ENCODE measurements at places on chromosomes 12 and 14.

GRCh38 chr14:20781803-20782202, 735 bp downstream of the RNASE6 start:
- no peak for DNase-seq

DNA sequence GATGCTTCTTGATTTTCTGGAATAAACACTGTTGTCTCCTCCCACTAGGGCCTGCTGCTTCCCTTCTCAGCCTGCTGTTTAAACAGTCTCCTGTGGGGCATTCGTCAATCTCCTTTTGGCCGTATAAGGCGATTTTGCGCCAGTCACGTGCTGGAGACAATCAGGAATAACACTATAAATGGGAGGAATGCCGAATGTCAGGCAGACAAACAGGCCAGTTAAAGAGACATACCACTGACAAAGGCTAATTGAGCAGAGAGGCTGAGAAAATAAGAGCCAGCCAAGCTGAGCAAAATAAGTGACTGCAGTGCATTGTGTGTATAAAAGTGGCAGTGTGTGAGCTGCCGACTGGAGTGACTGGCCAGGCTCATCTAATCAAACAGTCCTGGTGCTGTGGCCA, 23.3 kb downstream of the DMAC2L start:
- DNase-seq = peak; percentile 85

DNA sequence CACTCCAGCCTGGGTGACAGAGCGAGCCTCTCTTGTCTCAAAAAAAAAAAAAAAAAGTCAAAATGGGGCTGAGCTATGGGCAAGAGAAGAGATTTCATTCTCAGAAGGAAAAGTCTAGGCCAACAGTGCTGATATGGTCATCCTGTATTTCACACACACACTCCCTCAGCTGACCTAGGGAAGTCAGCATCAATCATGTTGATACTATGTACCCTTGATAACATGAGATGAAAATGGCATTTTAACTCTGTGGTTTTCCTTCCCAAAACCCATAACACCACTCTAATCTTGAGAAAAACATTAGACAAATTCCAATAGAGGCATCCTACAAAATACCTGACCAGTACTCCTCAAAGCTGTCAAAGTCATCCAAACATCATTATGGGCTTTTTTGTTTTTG, 2.3 kb upstream of the NEMP1 start:
- no peak for DNase-seq

DNA sequence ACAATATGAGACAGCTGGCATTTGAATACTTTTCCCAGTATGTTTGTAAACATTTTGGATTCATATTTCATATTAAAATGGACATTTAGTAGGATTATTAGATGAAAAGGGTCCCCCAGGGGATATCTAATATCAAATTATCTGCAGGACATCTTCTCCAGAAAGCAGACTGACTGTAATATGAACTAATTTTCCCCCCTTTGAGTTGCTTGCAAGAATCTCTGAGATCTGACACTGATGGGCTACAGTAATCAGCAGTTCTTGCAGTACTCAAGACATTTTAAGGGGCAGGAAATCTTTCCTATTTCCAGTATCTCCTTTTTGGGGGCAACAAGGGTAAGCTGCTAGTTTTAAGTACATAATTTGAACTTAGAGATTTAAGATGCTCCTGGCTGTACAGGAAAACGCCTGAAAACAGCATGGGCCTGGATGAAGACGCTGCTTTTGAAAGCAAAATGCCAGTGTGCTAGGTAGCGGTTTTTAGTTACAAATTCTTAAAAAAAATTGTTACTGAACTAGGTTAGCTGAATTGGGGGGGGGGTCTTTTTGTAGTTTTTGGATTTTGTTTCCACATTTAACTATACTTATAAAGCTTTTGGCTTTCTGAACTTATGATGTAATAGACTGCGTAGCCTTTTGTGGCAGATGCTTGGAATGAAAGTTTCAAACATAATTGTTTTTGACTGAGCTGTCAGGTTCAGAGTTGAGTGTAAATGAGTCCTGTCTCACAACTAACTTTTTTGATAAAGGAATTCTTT, 2.2 kb downstream of the FRMD6 start:
- DNase-seq = no peak

DNA sequence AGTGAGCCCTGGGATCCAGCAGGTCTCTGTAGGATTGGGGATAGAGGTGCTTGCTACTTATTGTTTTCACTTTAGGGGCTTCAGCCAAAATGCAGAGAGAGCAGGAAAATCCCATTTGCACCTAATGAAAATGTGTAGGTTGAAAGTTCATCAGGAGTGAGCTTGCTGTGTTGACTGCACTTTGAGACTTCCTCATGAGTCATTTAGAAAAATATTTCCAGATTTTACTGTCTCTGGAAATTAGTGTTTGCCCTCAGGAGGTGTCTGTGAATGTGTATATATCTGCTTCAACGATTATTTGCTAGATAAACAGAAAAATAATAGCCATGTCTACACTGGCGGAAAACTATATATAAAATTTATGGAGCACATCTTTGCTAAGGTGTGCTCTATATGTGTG, 159.3 kb downstream of the CAND1 start:
- DNase-seq = no peak

DNA sequence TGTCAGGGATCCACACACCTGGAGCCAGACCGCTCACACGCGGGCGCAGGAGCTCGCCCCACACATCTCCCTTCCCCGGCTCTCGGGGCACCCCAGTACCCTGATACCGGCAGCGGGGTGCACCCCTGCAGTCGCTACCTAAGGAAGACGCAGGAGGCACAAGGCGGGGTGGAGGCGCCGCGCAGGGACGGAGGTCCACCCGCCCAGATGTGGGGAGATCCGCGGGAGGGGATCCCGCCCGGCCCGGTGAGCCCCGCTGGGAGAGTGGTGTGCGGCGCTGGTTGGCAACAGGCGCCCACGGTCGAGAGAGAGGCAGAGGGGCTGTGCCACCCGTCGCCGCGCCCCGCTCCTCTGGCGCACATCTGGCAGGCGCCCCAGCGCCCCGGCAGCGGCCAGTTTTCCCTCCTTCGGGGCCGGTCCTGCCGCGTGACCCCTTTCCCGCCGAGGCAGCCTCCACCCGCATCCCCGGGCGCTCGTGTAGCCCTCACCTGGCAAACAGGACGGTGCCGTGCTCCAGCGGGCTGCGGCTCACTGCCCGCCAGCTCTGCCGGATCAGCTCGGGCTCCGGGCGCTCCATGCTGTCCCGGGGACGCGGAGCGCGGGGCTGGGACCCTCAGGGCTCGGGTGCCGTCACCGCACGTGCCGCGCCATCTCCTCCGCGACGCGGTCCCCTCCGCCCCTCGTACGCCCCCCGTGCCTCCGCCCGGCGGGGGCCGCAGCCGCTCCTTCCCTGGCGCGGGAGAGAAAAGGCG, 469 bp downstream of the NGB start:
- DNase-seq = no peak

DNA sequence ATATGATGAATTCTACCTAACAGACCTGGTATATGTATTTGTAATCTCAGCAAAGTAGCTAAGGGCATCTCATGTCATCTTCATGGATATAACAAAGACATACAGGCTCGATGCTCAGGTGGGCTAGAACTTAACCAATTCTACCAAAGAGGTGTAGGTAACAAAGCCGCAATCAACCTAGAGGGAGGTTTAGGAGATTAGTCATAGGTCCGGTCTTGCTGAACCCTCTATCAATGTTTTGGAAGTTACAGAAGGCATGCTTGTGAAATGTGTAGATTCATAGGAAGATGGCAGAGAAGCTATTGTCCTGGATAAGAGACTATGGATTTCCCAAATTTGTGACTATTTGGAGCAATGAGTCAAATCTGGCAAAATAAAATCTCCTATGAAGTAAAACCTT, 42.6 kb upstream of the SYCP3 start:
- no peak for DNase-seq

- no peak for DNase-seq
Observed at GRCh38 chr14:59362513-59362912, 102.7 kb downstream of the GPR135 start.

DNA sequence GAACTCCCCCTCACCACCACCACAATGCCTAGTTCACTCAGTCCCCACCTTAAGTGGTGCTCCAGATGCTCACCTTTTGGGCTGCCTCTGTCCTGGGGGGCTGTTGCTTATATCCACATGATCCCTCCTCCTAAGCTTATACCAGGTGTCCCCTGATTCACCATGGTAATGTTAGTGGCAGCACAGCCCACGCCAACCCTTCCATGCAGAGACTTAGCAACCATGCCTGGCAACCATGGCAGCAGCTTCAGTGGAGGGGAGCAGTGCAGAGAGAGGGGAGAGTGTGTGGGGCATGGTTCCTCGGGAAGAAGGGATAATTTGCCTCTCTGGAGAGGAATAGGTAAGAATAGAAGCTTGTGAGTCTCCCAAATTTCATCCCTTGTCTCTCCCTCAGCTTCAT, 1.2 kb upstream of the DDN start:
- DNase-seq = no peak

DNA sequence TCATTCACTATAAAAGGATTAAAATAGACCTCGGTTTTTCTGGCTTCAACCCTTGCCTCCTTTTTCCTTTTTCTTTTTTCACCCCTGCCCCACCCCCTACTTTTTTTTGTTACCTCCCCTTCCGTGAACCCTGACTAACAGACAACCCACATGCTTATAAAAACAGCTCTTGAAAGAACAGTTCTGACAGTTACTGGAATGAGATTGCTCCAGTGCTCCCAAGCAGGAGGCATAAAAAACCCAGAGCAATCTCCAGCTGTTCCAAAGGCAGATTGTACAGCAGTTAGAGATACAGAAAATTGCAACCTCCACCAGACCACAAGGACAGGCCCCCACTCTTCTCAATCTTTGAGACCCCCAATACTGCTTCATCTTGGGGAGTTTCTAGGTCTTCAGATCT, 29.9 kb upstream of the TMEM260 start:
- no peak for DNase-seq

DNA sequence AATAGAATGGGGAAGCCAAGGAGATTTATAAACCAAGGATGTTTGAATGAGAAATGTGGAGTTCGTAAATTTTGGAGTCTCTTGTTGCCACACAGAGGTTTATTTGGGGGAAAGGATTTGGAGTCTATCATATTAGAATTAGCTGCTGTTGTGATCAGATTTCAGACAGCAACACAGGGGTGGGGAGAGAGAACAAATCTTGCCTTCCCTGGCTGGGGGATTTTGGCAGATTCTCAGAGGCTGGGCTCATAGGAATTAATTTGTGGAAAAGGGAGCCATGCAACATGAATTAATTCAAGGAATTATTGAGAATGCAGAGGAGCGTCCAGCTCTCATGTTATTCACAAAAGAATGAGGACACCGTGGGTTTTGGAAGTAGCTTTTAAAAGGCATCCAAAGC, 73.9 kb upstream of the PRMT8 start:
- no peak for DNase-seq

DNA sequence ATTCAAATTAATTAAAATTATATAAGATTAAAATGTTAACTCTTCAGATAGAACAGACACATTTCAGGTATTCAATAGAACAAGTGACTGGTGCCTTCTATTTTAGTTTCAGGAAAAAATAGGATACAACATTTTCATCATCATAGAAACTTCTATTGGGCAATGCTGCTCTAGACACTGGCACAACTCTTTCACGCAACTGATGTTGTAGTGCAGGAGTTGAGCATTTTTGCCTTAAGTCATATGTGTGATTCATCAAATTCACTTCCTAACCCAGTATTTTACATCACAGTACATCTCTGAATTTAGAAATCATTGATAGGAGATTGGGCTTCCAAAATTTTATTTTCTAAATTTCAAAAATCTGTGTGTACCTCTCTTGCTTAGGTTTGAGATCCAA, 215.4 kb upstream of the DIO2 start:
- DNase-seq = no peak

- no peak for DNase-seq
Observed at GRCh38 chr12:56339158-56339422, 406 bp downstream of the IL23A start.

GRCh38 chr12:1608713-1609119, 14.3 kb upstream of the FBXL14 start:
- no peak for DNase-seq

DNA sequence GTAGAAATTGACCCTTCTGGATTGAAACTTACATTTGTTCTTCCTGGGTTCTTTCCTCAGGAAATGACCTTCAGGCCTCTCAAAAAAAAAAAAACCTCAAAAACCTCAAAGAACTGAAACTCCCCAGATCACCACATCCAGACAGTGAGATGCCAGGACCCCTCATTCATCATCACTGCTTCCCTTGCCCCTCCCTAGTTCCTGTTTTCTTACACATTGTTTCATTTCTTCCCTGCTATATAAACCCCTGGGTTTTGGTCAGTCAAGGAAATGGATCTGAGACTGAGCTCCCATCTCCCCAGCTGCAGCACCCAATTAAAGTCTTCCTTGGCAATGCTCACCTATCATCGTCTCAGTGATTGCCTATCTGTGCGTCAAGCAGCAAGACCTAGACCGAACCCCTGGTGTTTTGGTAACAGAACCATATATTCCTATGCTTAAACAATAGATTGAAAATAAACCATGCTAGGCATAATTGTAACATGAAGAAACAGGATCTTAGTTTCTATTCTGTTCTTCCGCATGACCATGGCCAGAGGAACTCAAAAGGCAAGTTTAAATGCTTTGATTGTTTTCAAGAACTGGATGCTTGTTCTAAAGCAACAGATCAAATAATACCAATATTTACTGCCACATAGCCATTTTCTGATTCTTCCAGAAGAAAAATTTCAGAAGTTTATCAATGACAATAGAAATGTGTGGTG, 108.0 kb upstream of the MAX start:
- DNase-seq = no peak

- no peak for DNase-seq
Observed at GRCh38 chr14:65301862-65302539, 110.5 kb upstream of the FUT8 start.

- DNase-seq = no peak
Observed at GRCh38 chr12:127888943-127889719, 377.8 kb upstream of the TMEM132C start.

GRCh38 chr14:34629657-34630529, at the start of gene SNX6:
SNX6 (minus strand) TSS chr14:34630148; CDS start chr14:34630116, 32 bp downstream.
- DNase-seq = peak; percentile 91

DNA sequence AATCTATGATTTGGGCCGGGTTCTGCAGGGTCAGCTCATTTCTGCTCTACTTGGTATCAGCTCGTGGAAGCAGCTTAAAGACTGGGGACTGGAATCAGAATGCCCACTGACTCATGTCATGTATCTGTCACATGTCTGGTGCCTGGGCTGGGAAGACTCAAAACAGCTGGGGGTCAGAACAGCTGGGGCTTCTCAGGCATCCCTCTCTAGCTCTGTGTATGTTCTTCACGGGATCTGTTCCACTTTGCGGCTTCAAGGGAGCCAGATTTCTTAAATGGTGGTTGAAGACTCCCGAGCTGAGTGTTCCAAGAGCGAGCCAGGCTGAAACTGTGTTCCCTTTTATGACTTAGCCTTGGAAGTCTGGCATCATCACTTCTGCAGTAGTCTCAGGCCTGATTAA, 11.9 kb downstream of the AEBP2 start:
- DNase-seq = no peak

GRCh38 chr12:98532687-98533304, 17.4 kb downstream of the TMPO start:
- peak; percentile 50 for DNase-seq

GRCh38 chr14:32200368-32201192, 1.3 kb upstream of the RNU6-7 start:
- no peak for DNase-seq

DNA sequence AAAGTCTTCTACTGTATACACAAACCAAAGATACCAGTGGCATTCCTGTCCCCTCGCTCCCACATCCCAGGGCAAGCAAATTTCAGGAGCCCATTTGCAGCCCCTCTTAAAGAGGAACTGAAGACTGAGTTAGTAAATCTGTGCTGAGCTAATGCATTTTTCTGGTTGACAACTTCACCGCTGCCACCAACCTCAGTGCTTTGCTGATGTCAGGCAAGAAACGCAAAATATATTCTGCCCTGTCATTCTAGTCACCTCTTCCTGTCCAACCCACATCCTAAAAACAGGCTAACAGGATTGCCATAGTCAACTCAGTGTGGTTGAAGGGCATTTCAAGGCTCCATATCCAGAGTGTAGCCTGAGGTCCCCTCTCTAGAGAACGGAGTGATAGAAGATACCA, 59.4 kb upstream of the FICD start:
- no peak for DNase-seq
